GM04504 (cell line): ENCODE measurements at places on chromosomes 4 and X.

DNA sequence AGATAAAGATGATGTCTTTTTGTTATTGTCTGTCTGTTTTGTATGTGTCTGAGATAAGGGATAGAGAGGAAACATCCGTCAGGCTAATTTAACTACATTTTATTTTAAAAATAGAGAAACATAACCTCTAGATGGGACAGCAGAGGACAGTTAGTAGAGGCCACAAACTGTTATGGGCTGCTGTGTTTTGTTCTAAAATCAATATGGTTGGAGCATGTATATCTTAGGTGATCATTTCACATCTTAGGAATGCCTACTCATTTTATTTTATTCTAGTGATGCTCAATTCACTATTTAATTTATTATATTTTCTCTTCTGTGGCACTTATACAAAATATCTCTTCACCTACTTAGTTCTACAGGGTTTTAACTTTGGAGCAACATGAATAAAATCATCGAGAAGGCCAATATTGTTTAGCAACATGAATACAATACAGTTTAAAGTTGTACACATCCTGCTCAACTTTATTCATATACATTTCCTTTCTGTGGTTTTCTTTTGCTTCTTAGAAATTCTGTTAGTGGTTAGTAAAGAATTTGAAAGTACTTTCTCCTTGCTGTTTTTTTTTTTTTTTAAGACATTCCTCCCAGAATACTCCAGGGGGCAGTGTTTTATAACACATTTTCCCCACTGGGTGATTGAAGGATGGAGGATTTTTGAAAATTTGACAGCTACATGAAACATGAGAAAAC, 392.9 kb downstream of the UNC5C start:
- no peak for DNase-seq

- DNase-seq: no peak
Measured at GRCh38 chr4:11603591-11604194, 175.0 kb upstream of the HS3ST1 start.

- DNase-seq: no peak
Measured at GRCh38 chr4:121789455-121789854, 11.7 kb upstream of the EXOSC9 start.

GRCh38 chr4:165612936-165613335, 234.1 kb downstream of the CPE start:
- DNase-seq: no peak

- no peak for DNase-seq
Measured at GRCh38 chr4:133524369-133524768, 375.3 kb downstream of the PCDH10 start.

DNA sequence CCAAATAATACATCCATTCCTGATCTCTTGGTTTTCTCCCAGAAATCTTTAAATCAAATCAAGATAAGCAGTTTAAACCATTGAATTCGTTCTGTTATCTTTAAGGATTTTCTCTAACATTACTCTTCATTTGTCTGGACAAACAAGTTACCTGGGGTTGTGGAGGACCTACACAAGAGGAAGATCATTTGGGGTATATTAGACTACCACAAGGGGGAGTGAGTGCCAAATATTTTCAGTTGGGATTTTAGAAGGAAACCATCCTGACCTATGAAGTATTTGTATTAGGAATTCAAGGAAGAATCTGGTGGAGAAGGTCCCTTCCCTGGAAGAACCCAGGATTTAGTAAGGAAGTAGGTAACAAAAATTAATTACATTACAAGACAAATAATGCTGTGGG, 12.0 kb upstream of the DCHS2 start:
- DNase-seq: no peak

DNA sequence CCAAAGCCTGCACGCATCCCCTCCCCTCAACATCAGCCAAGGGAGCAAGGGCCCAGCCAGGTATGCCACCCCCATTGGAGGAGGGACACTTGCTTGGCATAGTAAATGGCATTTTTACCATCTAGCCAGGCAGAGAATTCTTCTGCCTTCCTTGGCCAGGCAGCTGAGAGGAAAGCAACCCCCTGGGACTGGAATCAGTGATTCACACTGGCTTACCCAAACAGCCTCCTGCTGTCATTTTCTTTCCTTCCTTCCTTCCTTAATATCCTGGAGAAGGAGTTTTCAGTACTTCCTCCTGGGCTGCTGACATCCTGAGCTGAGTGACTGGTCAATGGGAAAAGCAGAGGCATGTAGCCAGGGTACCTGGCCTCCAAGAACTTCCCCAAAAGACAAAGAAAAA, 28.6 kb upstream of the KIAA1210 start:
- no peak for DNase-seq

DNA sequence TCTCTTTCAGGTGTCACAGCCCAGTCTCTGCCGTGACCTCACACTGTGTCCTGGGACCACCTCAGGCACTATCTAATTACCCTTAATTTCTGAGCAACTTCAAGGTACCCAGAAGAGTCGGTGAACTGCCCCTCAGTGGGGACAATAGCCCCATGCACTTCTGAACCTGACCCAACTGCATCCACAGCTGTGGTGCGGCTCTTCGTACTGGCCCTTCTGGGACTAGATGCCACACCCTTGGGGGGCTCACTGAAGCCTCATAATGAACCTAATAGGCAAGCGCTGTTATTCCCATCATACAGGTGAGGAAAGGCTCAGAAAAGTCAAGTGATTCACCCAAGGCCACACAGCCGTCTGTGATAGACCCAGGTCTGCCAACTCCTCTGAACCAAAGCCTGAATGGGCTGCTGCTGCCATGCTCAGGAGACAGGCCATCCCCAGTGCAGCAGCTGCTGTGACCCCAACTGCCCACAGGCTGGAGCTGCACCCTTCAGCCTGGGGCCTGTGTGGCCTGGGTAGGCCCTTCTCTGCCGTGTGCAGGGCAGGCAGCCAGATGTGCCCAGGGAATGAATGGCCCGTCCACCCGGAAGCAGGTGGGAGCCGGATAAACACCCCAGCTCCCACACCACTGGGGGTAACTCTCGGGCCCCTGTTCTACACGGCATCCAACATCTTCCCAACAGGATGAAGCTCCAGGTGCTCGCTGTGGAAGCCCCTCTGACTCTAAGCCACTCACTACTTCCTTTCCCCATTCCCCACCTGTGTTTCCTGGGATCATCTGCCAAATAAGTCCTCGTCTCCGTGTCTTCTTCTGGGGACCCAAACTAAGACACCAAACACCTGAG, 35.9 kb downstream of the HMX1 start:
- no peak for DNase-seq

DNA sequence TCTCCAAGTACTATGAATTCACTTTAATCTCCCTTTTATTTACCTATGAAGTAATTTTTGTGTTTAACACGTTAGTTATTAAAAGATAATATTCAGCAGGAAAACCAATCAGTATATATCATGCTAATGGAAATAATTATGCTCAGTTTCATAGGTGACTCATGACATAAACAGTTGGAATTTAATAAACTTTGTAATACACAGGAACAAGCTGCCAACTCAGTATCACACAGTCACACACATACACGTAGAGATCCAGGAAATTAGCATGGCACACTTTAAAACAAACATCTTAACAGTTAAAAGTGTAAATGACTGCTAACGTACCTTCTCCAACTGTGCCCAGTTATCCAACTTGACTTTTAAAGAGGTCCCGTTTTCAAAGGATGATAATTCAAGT, 2.3 kb downstream of the SPATA4 start:
- peak; percentile 8 for DNase-seq

- no peak for DNase-seq
Measured at GRCh38 chrX:53116101-53116500, 22.2 kb downstream of the KANTR start.

GRCh38 chrX:129472116-129472515, 51.2 kb downstream of the SMARCA1 start:
- no peak for DNase-seq

DNA sequence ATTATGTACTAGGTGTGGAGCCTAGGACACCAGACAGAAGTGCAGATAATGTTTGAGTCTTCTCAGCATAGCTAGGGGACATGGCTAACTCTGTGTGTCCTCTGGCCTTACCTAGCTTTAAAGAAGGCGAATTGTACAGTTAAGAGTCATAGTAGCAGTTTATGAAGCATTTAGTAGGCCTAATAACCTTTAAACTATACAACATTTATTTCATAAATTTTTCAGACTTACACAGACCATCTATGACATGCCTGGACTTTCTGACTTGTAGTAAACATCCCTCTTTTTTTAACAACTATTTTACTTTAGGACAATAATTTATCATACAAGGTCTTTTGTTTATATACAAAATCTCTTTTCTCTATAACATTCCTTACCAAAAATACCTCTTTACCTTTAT, 37.4 kb downstream of the ETNPPL start:
- DNase-seq: no peak

DNA sequence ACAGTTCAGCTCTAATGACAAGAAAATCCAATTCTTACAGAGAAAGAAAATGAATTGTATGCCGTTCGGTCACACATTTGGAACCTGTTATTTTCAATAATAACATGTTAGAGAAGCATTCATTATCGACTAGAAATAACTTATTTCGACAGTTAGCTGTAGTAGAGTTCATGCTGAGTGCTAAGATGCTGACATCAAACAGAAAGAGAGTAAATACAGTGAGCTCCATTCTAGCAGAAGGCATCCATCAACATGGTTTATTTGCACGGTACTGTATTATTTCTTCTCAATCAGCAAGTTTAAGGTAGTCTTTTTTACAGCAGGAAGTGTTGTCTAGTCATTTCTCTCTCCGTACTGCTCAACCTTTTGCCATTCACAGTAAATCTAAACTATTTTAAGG, 732.1 kb downstream of the STIM2 start:
- DNase-seq: no peak

DNA sequence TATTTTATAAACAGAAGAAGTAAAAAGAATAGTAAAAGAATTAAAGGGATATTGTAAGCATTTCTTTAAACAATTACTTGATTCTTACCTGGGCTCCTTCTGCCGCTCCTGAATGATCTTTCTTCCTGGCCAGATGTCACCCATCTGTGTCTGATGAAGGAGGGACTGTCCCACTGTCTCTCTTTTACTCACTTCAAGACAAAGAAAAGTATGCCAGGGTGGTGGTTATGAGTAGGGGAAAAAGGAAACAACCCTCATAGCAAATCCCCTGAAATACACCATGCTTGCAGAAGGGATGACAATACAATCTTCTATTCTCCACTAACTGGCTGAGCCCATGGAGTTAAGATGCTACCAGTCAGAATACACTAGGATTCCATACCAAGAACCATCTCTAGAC, 31.1 kb downstream of the SYTL4 start:
- DNase-seq: no peak

- DNase-seq: no peak
Measured at GRCh38 chr4:91471280-91471679, 832.5 kb upstream of the GRID2 start.

DNA sequence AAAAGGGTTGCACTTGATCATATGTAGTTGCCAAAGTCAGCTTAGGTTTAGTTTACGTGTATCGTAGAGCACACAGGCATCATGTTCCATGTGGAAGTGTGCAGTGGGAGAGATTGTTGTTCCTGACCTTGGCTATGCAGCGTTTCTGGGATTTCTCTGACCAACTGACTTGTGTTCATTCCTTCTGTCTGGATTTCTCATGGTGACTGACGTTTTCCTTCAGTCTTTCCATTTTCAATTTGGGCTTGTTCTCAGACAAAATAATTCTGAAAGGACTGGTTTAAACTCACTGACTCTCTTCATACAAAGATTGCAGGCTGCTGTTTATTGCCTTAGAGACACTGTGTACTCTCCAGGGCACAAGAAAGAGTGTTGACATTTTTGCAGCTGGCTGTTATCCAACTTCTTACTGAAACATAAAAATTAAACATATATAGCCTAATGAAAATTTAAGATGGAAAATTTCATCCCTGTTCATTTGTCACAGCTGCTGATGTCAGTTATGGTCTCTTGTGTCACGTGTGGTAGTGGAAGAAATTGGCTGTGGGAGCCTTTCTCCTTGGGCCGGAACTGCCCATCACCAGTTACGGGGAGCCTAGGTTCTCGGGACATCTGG, 95.4 kb downstream of the TNIP2 start:
- no peak for DNase-seq

- peak; percentile 28 for DNase-seq
Measured at GRCh38 chr4:99301376-99302164, 10.8 kb upstream of the ADH1A start.

DNA sequence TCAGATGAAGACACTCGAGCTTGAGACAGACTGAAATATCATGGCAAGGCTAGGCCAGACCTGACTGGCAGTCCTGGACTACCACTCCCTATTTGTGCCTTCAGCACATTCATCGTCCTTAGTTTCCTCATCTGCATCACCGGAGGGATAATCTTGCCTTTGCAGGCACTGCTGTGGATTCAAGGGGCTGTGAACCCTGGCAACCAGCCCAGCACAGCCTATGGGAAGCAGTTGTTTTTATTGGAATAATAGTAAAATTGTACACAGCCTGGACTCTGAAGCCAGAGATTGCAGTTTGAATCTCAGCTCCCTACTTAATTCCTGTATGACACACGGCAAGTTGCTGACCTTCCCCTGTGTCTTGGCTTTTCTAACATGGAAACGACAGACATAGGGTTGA, 161.0 kb downstream of the NSUN7 start:
- DNase-seq: no peak

GRCh38 chr4:124028182-124028581, 631.6 kb downstream of the SPRY1 start:
- DNase-seq: no peak

GRCh38 chrX:41026702-41027078, 58.6 kb upstream of the USP9X start:
- DNase-seq: no peak

- no peak for DNase-seq
Measured at GRCh38 chr4:142373610-142374009, 472.5 kb downstream of the INPP4B start.

DNA sequence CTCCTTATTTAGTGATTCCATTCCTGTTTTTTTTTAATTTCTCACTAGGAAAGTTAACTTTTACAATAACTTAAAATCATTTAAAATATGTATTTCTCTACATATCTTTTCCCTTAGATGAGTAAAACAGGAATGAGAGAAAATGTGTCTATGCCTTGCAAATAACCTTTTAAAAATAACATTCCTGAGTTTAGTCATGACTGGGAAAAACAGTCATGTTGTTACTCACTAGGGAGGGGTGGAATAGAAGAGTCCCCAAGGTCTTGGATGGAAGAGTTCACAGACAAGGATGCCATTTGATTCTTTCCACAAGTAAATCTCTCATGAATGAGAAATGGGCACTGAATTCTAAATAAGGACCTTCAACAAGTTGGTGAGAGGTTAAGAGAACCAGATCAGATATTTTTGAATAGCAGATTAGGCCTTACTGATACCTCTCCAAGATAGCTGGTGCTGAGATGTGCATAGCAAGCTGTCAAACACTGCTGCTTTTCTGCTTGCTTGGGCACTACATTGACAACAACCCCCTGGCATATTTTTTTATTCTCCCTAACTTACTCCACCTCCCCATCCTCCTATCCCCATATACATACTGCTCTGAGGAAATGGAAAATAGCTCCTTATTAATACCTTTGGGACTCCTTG, 25.1 kb downstream of the UGDH start:
- peak; percentile 42 for DNase-seq

DNA sequence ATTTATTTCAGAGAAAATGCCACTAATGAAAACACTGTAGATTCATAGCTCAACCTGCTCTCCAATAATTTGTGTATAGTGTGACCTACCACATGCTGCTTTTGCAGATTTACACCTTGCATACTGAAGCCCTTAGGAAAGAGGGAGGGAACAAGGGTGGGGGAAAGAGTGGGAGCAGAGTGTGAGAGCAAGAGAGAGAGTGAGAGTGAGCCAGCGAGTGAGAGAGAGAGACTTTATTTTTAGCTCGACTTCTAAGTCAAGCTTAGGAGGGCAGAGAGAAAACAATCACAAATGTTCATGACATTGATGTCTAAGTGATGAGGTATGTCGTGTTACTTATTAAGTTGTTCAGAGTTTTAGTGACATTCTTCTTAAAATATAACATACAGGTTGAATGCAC, 112.5 kb upstream of the HAND2 start:
- no peak for DNase-seq

- no peak for DNase-seq
Measured at GRCh38 chr4:145083891-145084605, 13.9 kb downstream of the ANAPC10 start.
